ENCODE measurements at places on chromosomes 16 and 17.

DNA sequence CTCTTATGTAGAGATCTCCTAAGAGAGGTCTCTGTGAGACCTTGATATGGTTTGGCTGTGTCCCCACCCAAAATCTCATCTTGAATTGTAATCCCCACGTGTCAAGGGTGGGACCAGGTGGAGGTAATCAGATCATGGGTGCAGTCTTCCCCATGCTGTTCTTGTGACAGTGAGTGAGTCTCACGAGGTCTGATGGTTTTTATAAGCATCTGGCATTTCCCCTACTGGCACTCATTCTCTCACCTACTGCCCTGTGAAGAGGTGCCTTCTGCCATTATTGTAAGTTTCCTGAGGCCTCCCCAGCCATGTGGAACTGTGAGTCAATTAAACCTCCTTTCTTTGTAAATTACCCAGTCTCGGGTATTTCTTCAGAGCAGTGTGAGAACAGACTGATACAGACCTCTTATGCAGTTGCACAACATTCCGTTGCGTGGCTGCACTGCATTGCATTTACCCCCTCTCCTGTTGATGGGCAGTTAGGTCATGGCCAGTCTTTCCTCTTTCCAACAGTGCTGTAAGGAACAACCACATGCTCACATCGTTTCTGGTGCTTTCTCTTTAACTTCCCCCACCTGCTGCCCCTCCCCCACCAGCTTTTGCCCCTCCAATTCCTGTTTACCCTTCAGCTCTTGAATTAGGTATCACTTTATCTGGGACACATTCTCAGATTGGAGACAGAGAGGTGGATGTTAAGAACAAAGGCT lies 43.6 kb upstream of the MED9 start:
- DNase-seq = no peak

GRCh38 chr16:7086822-7087616 lies 245.6 kb upstream of the RBFOX1 start:
- DNase-seq = peak; percentile 13

DNA sequence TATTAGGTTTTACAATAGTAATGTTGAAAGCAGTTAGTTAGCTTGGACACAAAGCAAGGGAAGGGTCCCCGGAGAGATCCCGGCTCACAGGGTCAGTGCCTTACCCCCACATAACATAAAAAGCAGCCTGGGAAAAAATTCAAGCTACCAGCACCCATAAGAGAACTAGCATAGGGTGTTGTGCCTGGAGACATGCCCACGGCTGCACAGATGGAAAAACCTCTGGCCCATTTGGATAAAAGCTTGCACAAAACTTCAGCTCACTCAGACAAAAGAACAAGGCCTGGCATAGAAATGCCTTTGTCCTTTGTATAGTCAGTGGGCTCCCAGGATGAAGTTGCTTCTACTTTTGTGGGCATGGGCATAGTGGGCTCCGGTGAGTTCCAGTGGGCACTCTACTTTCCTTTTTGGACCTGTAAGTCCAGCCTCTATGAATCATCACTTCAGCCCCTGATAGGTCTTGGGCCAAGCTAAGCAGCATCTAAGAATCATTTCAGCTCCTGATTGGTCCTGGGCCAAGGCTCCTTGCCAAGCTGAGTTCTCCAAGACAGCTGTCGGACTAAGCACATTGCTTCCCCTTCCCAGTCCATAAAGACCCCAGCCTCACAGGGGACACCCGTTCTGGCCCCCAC lies 1.3 kb upstream of the RDM1 start:
- DNase-seq = no peak

DNA sequence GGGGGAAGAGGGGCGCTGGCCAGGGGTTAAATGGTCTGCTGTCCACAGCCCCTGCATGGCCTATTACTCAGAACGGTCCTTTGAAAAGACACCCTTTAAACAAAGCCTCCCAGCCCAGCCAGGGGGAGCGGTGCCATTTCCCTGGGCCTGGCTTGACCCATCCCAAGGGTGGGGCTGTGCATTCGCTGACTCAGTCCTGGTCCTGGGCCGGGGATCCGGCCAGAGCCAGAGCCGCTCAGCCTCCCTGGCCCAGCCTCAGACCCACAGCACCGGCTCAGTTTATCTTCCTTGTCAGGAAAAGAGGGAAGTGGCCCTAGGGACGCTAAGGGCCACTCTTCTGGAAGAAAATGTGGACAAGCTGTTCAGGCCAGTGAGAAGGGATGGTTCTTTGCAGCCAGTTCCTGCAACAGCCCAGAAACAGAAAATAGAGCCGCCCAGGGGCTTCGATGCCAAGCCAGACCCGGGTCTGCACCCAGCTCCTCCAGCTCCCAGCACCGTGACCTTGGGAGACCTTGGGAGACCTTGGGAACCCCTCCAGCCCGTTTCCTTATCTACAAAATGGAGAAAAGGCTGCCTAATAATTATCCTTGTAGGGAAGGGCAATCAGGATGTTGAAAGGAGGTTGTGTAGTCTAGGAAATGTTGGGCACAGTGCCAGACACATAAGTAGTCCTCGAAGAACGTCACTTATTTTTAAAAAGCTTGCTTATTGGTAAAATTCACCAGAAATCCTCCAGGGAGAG lies 82.5 kb downstream of the ZDHHC7 start:
- DNase-seq = no peak

GRCh38 chr17:76166906-76167305 lies 25.9 kb upstream of the FOXJ1 start:
- no peak for DNase-seq

- no peak for DNase-seq
Observed at GRCh38 chr16:25692742-25693508, 1.2 kb downstream of the HS3ST4 start.

- DNase-seq = no peak
Observed at GRCh38 chr17:55617441-55617840, 105.2 kb downstream of the TMEM100 start.

GRCh38 chr16:69762814-69763598 lies 874 bp downstream of the WWP2 start:
- DNase-seq = no peak

DNA sequence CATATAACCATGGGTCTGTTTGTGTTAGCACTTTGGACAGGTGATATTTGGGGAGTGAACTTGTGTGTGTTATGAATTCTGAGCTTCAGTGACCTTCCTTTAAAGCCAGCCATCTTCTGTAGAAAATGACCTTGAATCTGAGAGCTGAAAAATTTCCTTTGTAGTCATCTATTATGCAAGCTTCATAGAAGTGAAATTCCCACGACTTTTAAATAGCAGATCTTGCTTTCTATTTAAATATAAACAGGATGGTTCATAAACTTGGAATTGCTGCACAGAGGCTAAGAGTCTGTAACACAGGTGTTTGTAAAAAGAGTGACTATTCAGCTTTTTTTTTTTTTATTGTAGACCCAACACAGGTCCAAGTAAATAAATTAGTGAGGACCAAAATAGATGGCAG lies 85.5 kb downstream of the MARCHF10 start:
- no peak for DNase-seq

DNA sequence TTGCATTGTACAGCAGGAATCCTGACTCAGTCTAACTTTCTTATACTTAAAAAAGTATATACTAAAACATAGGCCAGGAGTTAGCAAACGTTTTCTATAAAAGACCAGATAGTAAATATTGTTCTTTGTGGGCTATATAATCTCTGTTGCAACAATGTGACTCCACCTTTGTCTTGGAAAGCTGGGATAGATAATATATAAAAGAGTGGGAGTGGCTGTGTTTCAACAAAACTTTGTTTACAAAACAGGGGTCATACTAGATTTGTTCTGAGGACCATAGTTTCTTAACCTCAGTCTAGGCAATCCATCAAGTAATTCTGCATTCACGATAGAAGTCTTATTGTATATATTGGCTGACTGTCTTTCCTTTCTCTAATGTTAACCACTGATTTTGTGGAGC lies 9.0 kb upstream of the TBC1D3B start:
- no peak for DNase-seq

DNA sequence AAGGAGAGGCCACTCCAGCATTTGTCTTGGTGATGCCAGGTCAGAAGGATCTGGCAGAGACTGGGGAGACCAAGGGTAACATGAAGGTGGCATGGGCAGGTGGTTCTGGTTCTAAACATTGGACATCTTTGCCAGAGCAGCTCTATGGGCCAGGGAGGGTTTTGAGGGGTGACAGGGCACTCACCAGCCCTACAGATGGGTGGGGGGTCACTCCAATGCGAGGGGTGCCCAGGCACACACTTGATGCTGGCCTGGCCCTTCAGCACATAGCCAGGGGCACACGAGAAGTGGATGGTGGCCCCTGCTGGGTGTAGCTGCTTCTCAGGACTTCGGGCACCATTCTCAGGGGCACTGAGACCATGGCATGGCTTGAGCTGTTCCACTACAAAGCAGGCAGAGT lies 5.5 kb upstream of the PHF12 start:
- DNase-seq = no peak

GRCh38 chr17:60393840-60394723 lies 2.1 kb upstream of the USP32 start:
- no peak for DNase-seq

- no peak for DNase-seq
Observed at GRCh38 chr16:86625821-86626220, 47.5 kb downstream of the FOXL1 start.

DNA sequence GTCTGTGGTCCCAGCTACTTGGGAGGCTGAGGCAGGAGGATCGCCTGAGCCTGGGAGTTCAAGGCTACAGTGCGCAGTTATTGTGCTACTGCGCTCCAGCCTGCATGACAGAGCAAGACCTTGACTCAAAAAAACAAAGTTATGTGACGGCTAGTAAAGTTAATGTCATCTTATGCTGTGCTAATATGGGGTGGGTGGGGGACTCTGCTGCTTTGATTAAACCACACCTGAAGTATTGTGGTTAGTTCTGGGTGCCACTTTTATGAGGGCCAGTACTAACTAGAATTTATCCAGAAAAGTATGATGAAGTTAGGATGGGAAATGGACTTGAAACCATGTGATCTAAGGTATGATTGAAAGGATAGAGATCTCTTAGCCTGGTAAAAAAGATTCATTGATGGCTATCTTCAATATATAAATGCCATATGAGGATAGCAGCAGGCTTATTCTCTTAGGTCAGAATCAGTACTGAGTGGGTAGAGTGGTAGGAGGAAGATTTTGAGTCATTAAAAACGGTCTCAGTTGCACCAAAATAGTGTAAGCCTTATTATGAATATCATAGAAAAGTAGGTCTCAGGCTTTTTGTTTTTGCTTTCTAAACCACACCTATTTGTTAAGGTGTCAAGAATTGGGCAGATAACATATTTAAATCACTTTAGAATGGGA lies 5.6 kb downstream of the WSB1 start:
- no peak for DNase-seq

DNA sequence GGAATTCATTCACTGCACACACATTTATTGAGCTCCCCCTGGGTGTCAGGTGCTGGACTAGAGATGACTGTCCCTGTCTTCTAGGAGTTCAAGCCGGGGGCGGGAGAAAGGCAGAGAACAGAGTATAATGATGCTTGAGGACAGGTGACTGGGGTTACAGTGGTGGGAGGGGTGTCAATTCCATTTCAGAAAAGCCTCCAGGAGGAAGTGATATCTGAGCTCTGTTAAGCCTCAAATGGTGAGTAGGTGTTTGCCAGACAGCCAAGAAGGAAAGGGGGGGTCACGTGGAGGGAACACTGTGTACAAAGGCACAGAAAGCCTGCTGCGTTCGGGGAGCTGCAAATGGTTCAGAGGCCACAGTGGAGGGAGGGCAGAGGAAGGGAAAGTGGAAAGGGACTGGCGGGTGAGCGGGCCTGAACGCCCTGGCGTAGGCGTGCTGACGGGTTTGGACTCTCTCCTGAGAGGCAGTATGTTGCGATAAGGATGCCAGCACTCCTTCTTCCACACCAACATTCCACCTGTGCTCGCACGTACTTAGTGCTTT lies 9.7 kb upstream of the NXPH3 start:
- DNase-seq = no peak

Measured in NCI-H2081 treated with DMSO at 0.1 percent for 48 hours (cell line).